ENCODE measurements at places on chromosomes 16 and 17.

DNA sequence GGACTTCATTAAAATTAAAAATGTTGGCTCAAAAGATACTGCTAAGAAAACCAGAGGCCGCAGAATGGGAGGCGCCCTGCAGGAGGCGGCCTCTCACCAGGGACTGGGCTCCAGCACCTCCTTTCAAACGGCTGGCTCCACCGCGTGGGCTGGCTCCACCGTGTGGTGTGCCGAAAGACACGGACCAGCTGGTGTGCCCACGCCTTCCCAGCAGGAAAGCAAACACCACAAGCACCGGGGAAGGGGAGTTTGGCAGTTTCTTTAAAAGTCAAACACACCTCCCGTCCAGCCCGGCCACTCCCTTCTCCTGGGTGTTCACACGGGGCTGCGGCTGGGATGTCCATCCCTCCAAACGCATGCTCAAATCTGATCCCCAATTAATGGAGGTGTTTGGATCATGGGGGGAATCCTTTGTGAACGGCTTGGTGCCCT is 13.9 kb downstream of the HAGH start:
- DNase-seq, result peak; percentile 20

DNA sequence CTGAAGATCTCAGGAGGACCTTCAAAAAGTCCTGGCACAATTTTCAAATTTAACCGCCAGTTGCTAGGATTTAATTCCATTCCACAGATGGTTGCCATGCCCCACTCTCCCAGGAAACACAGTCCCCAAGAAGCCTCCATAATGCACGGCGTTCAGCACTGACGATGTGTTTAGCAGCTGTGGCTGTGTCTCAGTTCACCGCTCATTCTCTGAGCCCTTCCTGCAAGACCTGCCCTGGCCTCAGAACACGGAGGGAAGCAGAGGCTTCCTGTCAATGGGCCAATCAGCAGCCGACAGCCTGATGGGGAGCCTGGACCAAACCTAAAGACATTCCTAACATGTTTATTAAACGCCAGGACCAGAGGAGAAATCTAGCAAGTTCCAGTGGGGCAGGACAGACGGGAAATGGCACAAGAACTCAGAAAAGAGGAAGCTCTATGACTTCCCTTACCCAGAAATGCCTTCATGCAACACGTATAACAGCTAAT is 4.9 kb downstream of the MYLK3 start:
- no peak for DNase-seq

DNA sequence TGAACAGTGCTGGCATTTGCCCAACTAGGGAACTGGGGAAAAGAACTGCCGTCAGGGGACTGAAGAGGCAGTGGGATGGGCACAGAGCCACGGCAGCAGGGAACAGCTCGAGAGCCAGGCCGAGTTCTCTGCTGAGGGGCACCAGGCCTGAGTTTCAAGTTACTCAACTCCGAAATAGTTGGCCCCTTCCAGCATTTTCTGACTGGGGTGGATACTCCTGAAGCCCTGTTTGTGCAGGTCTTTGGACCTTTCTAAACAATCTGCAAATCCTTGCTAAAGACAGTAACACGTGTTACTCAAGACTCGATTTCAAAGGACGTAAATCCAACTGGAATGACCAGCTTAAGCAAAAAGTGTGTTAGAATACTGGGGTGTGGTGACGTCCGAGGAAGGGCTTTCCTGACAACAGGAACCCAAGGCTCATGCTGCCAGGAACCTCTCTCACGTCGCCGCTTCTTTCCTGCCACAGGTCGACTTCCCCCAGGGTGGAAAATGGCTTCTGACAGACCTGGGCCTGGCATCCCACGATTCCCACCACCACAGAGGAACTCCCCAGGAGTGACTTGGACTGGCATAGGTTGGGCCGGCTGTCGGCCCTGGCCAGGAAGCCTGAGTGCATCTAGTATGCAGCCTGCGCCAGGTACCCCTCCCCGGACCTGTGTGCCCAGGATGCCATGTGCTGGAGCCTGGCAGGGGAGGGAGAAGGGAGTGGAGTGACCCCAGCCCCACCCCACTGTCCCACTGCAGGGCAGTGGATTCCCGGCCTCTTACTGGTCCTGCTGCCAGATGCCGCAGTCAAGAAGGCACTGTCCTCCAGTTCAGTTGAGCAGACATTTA is 71.9 kb downstream of the N4BP1 start:
- DNase-seq, result no peak

DNA sequence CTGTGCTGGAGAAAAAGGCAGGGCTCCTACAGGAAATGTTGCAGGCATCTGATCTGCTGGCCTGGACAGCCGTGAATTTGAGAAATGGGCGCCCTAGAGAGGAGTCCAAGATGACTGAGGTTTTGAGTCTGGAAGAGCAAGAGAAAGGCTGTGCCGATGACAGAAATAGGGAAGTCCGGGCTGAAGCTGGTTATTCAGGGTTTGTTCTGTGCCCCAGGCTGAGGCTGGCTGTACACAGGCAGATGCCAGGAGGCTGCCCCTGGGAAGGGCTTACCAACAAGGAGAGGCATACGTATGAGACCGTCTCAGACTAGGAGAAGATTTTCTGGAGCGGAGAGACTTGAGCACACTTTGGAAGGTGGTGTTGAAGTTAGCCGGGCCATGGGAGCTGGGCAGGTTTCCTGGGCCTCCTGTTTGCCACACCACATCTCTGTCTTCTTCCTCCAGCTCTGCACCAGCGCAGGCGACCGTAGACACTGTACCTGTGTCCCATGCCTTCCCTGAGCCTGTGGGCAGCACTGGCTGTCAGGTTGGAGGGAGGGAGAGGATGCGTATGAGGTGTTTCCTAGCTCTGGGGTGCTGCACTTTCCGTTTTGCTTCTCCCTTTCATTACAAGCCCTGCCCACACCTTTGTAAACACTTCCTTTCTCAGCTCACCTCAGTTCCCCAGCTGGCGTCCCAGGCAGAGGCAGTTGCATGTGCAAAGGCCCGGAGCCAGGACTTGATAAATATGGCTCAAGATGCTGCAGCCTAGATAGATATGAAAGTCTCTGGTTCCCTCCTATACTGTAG is 80.8 kb downstream of the SPECC1 start:
- DNase-seq, result no peak

DNA sequence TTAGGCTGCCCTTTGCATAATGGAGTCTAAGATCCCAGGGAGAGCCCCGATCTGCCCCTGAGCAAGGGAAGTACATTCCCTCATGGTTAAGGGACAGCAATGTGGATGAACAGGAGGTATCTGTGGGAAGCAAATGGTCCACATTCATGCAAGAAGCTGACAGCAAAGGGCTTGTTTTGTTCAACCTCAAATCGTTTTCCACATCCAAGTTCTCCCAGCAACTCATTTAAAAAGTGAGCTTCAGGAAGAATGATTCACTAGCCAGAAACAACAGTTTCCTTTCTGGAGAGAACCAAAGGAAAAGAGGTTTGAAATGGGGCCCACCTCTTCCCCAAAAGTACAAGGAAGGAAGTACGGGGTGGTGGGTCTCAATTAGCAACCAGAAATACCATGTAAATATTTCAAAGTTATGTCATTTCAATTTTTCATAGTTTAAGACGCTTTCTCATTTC is 9.4 kb downstream of the HSPB9 start:
- DNase-seq, result no peak

DNA sequence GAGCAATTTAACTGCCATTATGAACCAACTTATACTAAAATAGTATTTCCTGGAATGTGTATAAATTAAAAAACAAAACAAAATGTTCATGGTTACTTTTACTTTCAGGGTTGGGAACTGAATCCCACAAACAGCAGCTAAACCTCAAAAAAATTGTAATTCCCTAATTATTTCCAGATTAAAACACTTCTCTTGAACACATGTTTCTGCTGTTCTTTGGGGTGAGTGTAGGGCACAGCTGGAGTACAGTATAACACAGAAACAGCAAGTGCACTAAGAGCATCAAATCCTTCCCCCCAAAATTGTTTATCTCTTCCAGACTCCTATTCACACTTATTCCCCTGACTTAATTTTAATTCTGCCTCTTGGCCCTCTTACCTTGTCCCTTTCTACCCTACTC is 56.4 kb downstream of the KANSL1 start:
- DNase-seq, result no peak

DNA sequence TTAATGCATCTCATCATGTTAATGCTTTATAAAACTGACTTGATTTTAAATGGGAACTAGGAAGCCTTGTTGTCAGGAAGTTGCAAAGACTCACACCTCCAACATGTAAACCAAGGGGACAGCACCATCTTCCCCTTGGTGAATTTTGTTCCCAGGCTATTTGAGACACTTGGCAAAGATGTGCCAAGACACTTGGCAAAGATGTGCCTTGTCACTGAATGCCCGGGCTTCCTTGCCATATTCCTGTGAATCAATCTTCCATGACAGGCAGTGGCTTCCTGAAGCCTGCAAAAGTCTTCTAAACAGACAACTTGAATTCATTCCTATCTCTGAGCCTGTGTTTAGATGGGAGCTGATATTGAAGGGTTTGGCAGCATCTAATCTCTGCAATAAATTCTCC is 465.4 kb upstream of the C16orf82 start:
- DNase-seq, result no peak

DNA sequence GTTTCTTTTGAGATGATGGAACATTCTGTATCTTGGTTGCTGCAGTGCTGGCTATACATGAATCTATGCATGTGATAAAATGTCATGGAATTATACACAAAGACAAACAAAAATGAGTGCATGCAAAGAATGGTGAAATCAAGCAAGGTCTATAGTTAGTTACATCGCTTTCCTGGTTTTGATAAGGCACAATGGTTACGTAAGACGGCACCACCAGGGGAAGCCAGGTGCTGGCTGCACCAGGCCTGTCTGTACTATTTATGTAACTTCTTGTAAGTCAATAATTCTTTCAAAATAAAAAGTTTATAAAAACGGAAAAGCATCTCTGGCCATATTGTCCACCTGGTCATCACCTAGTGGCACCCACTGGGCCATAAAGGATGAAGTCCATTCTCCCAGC is 46.5 kb downstream of the ARHGAP27 start:
- no peak for DNase-seq

DNA sequence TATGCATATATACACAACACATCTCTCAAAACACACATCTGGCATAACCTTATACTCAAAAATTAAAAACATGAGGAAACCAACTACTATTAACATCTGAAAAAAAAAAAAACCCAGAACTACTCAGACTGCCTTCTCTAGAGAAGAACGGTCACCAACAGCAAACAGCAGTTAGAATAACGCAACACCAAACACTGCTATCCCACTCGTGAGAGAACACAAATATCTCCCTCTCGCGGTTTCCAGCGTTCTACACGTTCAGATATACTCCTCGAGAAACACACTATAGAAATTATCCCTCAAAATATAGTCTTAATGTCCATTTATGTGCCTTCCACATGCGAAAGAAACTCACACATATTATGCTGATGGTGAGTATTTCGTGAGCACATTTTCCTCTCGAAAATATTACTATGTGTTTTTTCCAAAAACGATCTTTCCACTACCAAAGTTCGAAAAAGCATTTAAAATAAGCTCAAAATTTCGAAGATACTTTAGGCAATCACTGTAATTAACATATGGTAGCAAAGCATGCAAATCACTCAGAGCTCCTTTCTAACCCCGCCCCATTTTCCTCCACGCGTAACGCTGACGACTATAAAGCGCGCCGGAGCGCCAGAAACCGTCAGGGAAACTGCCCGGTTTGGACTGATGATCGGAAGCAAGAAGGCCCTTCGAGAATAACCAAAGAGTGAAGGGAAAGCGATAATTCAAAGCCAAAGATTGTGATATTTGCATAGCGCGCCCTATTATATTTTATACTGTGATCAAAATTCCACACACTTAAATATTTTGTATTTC is 60.1 kb downstream of the TEX14 start:
- peak; percentile 97 for DNase-seq

DNA sequence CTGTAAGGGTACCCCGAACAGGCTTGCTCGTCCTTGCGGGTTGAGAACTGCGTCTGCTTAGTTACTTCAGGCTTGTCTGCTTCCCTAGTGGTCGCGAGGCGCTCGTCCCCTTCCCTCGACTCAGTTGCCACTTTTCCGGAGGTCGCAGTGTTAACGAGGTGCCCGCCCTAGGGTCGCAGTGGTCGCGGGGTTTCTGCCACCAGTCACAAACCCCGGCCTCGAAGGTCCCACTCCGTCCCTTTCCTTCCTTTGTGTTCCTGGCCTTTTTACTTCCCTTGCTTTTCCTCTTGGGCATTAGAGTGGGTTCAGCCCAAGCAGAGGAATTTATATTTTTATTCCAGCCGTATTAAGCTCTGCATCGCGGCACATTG is 299 bp downstream of the NUP85 start:
- no peak for DNase-seq

DNA sequence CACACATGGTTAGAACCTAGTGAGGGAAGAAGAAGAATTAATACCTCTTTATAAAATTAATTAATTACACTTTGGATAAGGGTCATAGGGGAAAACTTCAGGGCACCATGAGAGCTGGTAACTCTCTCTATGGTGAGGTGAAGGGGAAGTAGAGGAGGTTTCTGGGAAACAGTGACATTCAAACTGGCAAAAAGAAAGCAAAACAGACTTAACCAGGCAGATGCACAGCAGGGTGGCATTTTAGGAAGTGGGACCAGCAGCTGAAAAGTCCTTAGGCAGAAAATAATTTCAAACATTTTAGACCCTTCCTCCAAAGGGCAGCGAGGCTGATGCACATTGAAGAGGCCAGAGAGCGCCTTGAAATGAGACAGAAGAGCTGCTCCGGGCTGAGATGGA is 157.8 kb downstream of the CDH13 start:
- no peak for DNase-seq

- DNase-seq, result no peak
Observed at GRCh38 chr16:31356566-31357323, 1.8 kb downstream of the ITGAX start.

DNA sequence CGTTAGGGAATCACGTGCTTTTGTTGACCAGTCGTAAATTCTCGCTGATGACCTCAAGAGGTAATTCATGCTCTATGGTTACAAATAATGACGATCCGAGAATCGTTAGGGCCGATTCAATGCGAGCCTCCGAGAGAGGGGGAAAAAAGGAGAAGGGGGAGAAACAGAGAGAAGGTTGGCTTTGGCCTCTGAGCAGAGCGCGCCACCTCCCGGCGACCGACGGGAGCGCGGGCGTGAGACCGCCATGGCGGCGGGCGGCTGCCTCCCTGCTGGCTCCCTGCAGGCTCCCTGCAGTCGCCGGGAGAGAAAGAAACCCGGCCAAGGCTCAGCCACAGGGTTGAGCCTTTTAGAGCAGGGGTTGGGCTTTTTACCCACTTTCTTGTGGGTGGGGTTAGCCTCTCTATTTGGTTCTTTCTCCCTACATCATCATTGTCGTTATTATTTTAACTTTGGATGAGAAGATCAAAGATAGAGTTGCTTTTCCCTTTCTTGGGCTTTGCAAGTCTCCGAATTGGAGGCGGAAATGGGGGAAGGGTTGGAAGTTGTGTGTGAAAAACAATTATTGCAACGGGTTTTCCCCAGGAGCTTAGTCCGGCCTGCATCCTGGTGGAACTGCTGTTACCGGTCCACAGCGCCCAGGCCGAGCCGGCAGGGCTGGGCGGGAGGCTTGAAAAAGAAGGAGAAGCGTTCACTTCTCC is 410 bp upstream of the HOXB5 start:
- DNase-seq, result no peak

DNA sequence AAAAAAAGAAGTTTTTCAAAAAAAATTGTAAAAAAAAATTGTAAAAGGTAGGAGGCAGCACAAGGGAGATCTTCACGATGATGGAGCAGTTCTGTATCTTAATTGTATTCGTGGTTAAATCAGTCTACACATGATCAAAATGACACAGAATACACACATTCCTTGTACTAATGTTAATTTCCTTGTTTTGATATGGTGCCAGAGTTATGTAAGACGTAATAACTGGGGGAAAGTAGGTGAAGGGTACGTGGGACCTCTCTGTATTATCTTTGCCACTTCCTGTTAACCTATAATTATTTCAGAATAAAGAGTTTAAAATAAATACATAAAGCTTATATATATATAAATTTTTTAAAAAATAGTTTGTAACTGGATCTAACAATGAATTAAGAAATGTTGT is 36.8 kb downstream of the HELZ start:
- no peak for DNase-seq

- no peak for DNase-seq
Observed at GRCh38 chr16:51699686-51700396, 548.8 kb upstream of the SALL1 start.
